ENCODE measurements at places on chromosomes 3 and 15.

GRCh38 chr15:45630917-45631691 lies 3.7 kb upstream of the SQOR start:
- peak; percentile 61 for DNase-seq

GRCh38 chr3:126466886-126467610 lies 8.6 kb downstream of the ZXDC start:
- no peak for DNase-seq

DNA sequence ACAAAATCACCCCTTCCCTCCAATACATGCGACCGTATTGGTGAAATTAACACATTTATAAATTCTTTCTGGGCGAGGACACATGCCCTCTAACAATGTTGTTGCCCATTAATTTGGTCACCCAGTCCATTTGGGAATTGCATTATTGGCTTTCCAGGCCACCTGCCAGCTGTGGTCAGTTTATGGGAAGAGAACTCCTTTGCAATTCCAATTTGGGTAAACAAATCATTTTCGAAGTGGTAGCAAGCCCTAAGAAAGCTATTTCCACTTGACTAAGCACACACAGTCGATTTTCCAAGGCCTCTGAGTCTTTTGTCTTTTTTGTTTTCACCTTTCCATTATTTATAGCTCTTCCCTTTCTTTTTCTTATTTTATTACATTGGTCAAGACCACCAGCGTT lies 362.3 kb upstream of the RGMA start:
- DNase-seq: no peak

DNA sequence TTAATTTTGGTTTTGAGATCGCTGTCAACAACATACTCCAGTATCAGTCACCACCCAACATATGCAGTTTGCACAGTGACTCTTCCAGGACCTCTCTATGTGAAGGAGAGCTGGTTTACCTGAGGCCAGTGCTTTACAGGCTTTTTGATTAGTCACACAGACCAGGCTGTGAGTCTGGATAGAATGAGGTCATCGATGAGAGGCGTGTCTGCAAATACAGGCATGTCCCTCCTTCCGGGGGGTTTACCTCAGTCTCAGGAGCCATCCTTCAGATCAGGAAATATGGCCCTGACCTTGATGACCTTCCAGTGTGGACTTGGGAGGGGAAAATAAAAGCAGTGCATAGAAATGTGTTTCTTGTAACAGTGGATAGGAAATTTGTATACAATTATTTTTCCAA lies 46.9 kb downstream of the KBTBD12 start:
- peak; percentile 93 for DNase-seq

Measured in RWPE1 (cell line).